Stimulated activated CD8-positive, alpha-beta memory T cell treated with anti-CD3 and anti-CD28 coated beads, Interleukin-4, amount 100 ng/mL, for 1 hour (primary cell): ENCODE measurements at places on chromosomes 16 and 17.

- DNase-seq = no peak
Measured at GRCh38 chr16:11170201-11170600, 85.8 kb downstream of the SOCS1 start.

- no peak for DNase-seq
Measured at GRCh38 chr16:49534901-49535610, 161.5 kb downstream of the C16orf78 start.

- DNase-seq = no peak
Measured at GRCh38 chr17:38685491-38685890, 10.7 kb upstream of the EPOP start.

GRCh38 chr17:39695089-39695474 is 4.8 kb upstream of the ERBB2 start:
- no peak for DNase-seq

DNA sequence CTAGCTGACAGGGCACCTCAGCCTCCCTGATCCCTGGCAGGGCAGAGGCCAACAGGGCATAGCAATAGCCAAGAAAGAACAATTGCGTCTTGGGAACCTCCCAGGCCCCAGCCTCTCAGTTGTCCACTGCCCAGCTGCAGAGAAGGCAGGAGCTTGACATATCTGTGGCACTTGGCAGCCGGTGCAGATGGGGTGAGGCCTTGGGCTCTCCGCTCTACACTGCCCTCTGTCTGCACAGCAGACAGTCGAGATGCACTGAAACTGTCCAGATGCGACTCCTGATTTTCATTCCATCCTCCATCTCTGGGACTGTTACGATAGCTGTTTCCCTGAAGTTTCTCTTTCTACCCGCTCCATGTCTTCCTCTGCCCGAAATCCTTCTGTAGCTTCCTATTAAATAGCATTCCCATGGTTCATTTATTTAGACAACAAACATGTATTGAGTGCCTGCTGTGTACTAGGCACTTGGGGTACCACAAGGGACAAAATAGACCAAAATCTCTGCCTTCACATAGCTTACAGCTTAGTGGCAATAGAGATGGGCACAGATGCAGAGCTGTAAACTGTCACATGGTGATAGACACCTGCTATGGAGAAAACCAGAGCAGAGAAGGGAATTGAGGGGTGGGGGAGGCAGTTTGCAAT is 3.3 kb downstream of the POLR3E start:
- no peak for DNase-seq

DNA sequence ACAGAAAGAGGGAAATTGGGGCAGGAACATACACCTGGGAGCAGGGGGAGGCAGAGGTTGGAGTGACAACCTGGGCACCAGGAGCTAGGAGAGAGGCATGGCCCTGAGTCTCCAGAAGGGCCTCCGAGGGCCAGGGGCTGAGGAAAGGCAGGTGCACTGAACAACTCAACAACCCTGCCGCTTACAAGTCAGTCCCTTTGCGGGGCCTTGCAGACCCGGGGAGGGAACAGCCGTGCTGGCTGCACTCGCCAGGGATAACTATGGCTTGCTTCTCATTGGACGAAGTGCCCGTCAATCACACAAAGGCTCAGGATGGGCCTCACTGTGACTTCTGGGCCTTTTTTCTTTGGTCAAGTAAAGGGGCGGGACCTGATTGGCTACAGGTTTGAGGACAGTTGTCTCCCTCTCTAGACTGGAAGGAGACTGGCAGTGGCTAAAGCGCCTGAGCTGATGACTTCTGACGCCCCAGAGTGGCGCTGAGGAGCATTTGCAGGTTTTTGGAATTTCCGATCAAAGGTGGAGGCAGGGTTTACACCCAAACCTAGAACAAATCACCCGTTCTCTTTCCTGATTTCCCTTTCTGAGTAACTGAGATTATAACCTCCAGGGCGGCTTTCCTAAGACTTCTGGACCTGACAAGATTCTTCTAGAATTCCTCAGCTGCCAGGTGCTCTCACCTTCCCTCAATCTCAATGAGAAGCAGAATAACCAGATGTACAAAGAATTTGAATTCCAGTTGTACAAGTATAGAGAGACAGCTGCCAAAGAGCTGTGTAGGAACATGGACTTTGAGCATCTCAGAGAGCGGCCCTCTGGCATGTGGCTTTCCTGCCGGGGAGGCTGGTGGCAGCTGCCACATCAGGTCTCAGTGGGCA is 27.6 kb upstream of the ST6GALNAC2 start:
- no peak for DNase-seq

GRCh38 chr17:74148901-74149596 is 54.4 kb upstream of the RPL38 start:
- DNase-seq = no peak

- DNase-seq = no peak
Measured at GRCh38 chr16:17921357-17921978, 415.1 kb downstream of the NPIPA8 start.

DNA sequence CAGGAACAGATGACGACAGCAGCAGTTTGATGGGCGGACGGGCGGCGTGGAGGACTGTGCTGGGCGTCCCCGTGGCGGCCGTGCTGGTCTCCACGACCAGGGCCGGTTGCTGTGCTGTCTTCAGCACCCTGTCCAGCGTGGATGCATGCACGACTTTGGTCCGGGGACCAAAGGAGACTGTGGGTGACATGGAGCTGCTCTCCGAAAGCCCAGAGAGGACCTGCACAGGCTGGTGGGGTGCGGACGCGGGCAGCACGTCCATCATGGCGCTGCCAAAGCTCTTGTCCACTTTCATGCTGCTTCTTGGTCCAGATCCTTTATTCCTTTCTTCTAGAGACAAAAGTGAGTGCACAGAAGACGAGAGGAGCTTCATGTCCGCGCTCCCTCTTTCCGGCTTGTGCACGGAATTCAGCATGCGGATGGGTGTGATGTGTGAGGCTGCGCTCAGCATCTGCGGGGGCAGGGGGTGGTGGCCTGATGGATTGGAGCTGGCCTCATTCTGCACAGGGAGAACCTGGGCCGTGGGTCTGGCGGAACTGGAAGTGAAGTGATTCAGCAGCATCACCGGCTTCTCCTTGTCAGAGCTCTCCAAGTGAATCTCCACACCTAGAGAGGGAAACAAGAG is 20.3 kb downstream of the MAP1LC3B start:
- DNase-seq = no peak

DNA sequence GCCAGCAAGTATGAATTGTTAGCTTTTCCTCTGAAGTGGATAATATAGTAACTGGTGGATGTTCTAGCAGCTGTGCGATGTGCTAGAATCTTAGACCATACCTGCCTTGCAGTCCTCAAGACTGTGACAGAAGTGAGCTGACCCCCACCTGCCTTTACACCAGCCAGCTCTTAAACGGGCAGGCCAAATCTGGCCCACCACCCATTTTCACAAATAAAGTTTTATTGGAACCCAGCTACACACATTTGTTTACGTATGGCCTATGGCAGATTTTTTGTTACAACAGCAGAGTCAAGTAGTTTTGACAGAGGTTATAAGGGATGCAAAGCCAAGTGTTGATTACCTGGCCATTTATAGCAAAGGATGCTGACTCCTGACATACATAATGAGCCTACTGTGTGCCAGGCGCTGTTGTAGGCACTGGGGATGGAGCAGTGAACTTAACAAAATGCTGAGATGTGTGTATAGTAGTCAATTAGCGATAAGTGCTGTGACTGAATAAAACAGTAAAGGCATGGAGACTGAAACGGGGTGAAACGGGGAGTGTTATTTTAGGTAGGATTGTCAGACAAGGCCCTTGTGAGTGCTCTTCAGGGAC is 79.0 kb downstream of the MSI2 start:
- DNase-seq = no peak

GRCh38 chr16:75063549-75064088 is 53.0 kb downstream of the LDHD start:
- no peak for DNase-seq

- no peak for DNase-seq
Measured at GRCh38 chr17:47840001-47840741, 902 bp downstream of the SCRN2 start.

GRCh38 chr17:13212860-13213259 is 195.0 kb upstream of the ELAC2 start:
- DNase-seq = no peak

DNA sequence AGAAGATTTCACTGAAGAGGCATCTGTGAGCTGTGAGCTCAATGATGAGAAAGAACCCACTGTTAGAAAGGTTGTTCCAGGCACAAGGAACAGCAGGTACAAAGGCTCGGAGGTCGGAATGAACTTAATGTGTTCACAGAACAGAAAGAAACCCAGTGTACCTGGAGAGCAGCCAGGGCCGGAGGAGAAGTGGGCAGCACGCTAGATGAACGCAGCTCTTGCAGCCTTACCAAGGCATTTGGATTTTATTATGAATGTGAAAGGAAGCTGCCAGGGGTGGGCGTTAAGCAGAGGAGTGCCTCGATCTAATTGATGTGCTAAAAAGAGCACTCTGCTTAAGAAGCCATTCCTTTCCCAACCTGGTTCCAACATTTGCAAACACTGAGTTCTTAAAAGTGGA is 19.0 kb downstream of the EEF2K start:
- DNase-seq = no peak

DNA sequence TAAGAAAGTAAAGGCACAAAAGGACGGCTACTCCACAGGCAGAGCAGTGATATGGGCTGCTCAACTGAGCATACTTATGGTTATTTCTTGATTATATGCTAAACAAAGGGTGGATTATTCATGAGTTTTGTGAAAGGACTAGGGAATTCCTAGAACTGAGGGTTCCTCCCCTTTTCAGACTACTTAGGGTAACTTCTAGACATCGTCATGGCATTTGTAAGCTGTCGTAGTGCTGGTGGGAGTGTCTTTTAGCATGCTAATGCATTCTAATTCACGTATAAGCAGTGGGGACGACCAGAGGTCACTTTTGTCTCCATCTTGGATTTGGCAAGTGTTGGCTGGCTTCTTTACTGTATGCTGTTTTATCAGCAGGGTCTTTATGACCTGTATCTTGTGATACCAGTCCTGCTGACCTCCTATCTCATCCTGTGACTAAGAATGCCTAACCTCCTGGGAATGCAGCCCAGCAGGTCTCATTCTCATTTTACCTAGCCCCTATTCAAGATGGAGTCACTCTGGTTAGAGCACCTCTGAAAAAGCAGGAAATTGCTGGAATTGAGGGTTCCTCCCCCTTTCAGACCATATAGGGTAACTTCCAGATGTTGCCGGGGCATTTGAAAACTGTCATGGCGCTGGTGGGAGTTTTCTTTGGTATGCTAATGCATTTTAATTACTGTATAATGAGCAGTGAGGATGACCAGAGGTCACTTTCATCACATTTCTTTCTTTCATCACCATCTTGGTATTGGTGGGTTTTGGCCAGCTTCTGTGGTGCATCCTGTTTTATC is 388.5 kb downstream of the XYLT1 start:
- no peak for DNase-seq

DNA sequence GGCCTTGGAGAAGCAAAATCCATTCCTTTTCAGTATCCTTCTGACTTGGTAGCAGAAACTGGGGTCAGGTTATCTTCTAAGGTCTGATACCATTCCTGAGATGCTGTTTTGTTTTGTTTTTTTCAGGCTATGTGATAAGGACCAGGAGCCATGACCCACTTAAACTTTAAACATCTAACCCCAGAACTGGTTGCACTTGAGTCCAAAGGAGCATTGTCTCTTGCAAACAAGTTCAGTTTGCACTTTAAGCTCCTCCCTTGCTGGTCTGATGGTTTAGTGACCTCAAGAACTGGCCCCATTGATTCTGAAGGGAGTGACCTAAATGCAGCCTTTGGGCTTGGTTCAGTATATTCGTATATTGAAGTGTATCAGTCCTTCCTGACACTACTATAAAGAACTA is 75.2 kb downstream of the ERCC4 start:
- no peak for DNase-seq
